Astrocyte (in vitro differentiated cells and primary cell): ENCODE measurements at places on chromosomes 2 and 18. TPM values are rescaled to one million over a fixed set of nuclear protein-coding genes. Genes with fewer than 3 reads are reported as not detected.

The CD8B2 gene
- not detected in 2 replicates for total RNA-seq

- no peak for DNase-seq
- no peaks in the 10 kb centered on the region for H3K27me3 ChIP-seq
- H3K36me3 ChIP-seq, result no peaks in the 10 kb centered on the region
- H3K4me1 ChIP-seq, result no peaks in the 10 kb centered on the region
- H3K4me3 ChIP-seq, result no peak overlapping the region
Measured at GRCh38 chr2:209817844-209818271, 46.2 kb downstream of the UNC80 start.

- no peak for DNase-seq
- H3K27ac ChIP-seq, result no peak overlapping the region
- H3K27me3 ChIP-seq, result no peaks in the 10 kb centered on the region
- no peaks in the 10 kb centered on the region for H3K4me1 ChIP-seq
- no peaks in the 10 kb centered on the region for H3K36me3 ChIP-seq
Measured at GRCh38 chr18:52348209-52348608, 8.2 kb downstream of the DCC start.

DNA sequence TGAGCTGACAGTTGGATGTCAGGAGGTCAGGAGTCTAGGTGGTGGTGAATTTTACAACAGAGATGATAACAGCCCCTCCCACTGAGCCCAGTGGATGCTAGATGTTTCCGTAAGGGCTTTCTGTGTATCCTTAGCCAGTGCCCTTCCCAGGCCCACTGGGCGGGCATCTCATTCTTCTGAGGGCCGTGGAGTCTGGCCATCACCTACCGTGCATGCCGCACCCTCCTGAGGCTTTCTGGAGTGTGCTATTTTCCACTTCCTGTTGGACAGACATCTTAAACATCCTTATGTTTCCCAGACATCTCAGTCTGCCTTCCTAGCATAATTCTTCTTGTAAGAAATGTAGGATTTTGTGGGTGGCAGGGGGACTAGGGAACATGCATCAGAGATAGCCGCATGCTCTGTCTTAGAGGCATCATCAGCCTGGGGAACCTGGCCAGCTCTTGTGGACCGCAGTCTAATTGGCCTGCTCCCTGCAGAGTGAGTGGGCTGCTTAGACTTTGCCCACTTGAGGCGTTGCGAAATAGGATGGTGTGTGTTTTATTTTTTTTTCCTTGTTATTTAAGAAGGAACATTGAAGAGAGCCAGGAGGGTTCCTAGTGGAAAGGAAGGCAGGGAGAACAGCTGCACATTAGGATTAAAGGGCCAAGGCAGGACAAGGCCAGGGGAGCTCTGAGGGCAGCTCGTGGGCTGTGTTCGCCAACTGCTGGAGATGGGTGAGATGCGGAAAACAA, 135.8 kb downstream of the SH3RF3 start:
- no peaks in the 10 kb centered on the region for H3K36me3 ChIP-seq
- no peaks in the 10 kb centered on the region for H3K4me1 ChIP-seq
- DNase-seq, result peak; percentile 78
- H3K27ac ChIP-seq, result no peak overlapping the region
- H3K4me3 ChIP-seq, result no peak overlapping the region
- peaks cover 2% of the 10 kb centered on the region for H3K27me3 ChIP-seq

DNA sequence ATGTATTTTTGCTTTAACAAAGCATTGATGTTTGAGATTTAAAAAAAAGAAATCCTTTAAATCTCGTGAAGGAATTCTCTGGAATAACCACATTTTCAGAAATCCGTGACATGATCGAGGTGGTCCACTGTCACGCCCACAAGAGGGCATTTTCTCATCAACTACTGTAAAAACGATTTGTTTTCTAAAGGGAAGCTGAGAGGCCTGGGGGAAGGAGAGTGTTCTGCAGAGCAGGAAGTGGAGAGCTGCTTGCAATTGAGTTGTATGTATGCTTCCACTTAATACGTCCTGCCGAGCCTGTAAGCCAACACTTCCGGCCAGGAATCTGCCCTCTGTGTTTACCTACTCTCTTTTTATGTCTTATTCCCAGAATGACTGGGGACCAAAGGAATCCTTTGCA, 19.4 kb downstream of the KLHL29 start:
- peaks cover 6% of the 10 kb centered on the region for H3K4me1 ChIP-seq
- peaks cover 3% of the 10 kb centered on the region for H3K27me3 ChIP-seq
- no peak overlapping the region for H3K4me3 ChIP-seq
- no peak overlapping the region for H3K27ac ChIP-seq

DNA sequence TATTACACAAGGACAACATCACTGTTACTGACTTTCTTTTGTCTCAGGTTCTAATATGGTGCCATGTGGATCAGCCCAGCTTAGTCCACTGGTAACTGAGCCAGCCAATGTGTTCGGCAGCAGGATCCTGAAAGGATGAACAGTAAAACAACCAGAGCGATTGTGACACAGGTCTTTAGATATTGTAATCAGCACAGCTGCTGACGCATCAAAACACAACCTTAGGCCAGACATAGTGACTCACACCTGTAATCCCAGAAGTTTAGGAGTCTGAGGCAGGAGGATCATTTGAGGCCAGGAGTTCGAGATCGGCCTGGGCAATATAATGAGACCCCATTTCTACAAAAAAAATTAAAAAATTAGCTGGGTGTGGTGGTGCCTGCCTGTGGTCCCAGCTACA, 183.4 kb upstream of the CDH20 start:
- no peak overlapping the region for H3K4me3 ChIP-seq
- no peaks in the 10 kb centered on the region for H3K4me1 ChIP-seq
- no peak for DNase-seq
- H3K36me3 ChIP-seq, result no peaks in the 10 kb centered on the region
- H3K27me3 ChIP-seq, result no peaks in the 10 kb centered on the region

DNA sequence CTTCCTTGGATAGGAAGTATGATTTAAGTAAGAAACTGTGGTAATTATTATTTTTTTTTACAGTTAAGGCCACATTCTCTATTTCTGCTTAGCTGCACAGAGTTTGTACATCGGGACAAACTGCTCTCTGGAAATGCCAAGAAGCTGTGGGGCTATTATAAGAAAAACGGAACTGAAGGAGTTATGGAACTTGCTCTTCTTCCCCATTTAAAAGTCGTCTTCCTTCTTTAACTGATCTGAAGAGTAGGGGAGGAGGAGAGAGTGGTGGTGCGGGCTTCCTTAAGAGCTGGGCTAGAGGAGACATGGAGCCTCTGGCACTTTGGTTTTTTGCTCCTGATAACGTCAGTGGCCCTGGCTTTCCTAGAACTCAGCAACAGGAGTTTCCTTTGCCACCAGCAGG, 54.4 kb downstream of the RAB31 start:
- no peaks in the 10 kb centered on the region for H3K36me3 ChIP-seq
- DNase-seq, result no peak
- no peak overlapping the region for H3K27ac ChIP-seq
- H3K27me3 ChIP-seq, result no peaks in the 10 kb centered on the region
